Epithelial cell of esophagus (primary cell): ENCODE measurements at places on chromosomes 12 and 14.

- DNase-seq = no peak
Measured at GRCh38 chr12:131507881-131508280, 203.0 kb upstream of the SFSWAP start.

DNA sequence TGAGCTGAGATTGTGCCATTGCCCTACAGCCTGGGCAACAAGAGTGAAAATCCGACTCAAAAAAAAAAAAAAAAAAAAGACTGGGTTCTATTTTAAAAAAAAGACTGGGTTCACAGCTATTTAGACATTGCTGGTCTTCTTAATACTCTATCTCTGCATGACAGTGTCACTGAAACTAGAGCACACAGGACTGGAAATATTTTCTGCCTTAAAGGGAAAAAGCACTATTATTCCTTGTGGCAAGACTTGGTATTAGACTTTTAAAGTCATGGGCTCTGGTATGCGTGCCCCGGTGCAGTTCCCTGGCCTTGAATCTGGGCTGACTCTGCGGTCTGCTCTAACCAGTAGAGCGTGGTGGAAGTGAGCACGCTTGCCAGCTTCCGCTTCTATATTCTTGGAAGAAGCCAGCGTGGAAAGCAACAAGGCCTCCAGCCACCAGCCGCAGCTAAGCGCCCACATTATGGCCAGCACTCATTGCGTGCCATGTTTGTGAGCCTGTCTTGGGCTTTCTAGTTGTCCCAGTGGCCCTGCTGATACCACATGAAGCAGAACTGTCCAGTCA lies 31.3 kb downstream of the PRKAB1 start:
- DNase-seq = no peak

DNA sequence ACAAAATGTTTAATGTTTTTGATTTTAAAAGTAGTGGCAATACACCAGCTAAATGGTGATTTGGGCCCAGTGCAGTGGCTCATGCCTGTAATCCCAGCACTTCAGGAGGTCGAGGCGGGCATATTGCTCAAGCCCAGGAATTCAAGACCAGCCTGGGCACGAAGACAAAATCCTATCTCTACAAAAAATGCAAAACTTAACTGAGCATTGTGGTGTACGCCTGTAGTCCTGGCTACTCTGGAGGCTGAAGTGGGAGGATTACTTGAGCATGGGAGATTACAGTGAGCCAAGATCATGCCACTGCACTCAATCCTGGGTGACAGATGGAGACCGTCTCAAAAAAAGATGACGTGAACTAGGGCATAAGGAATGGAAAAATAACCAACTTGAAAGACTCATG lies 4.7 kb downstream of the RPL36AL start:
- peak; percentile 73 for DNase-seq

- DNase-seq = no peak
Measured at GRCh38 chr12:132481771-132482745, 7.9 kb upstream of the FBRSL1 start.

DNA sequence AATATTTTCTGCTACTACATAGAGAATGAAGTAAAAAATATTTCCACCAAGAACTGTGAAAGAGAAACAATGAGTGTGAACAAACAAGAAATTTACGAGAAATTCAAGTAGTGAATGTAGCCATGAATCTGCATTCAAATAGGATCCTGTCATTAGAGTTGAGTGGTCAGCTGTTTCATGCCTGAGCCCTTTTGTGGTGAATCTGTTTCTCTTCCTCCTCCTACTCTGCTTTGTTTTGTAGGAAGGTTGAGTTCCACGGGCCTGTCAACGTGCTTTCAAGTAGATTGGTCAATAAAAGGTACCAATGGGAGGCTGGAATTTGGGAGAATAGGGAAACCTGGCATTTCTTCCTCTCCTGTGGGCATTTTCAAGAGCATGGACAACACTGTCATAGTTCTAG lies 1749.6 kb upstream of the FLRT2 start:
- DNase-seq = no peak

DNA sequence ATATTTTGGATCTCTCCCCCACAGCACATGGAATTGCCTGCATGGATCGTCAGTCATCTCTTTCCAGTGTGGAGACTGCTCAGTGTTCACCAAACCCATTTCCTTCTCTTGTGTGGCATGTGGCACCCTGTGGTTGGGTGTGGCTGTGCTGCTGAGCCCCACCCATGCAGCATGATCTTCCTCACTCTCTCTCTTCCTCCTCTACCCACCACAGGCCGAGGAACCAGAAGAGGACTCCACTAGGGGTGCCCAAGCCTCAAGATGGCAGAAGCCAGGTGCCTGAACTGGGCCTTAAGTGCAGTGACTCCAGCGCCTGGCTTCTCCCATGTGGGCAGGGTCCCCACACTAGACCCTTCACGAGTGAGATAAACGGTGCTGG lies 66.8 kb upstream of the GPR68 start:
- DNase-seq = no peak

GRCh38 chr14:20327005-20327869 lies 5.8 kb downstream of the CCNB1IP1 start:
- peak; percentile 71 for DNase-seq

- no peak for DNase-seq
Measured at GRCh38 chr14:35231207-35231760, 60.9 kb upstream of the PSMA6 start.

GRCh38 chr12:57722716-57723629 lies 15.6 kb downstream of the AGAP2 start:
- DNase-seq = no peak

DNA sequence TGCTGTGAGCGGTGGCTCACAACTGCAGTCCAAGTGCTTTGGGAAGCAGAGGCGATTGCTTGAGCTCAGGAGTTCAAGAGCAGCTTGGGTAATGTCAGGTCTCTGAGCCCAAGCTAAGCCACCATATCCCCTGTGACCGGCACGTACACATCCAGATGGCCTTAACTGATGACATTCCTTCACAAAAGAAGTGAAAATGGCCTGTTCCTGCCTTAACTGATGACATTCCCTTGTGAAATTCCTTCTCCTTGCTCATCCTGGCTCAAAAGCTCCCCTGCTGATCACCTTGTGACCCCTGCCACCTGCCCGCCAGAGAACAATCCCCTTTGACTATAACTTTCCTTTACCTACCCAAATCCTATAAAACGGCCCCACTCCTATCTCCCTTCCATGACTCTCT lies 48.6 kb downstream of the SLC25A47 start:
- DNase-seq = no peak

DNA sequence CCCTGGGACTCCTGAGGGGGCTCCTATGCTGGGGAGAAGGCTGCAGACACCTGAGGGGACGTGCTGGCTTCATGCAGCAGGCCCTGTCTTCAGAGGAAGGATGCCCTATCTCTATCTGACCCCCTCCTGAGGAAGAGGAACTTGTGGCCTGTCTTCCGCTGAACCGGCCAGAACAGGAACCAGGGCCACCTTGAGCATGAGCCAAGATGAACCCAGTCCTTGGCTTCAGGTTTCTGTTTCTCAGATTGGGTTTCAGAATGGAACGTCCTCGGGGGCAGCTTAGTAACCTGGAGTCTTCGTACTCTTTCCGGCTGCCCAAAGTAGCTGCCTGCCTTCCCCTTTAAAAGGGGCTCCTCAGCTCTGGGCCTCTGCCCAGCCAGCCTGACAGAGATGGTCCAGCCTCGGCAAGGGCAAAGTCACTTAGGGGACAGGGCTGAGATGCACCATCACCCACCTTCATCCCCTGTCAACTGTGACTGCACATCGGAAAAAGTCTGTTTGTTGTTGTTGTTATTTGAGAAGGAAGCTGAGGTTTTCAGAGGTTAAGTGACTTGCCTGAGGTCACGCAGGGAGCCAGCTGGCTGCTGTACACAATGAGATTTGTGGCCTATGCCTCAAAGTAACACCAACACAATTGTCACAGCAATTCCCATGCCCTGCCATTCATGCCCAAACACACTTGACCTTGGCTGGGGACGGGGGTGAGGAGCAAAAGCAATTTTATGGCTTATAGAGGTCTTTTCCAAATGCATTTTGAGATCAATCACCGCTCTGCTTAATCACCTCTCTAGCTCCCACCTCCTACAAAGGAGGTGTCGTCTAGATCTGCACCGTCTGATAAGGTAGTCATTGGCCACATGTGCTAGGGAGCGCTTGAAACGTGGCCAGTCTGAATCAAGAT lies 13.4 kb downstream of the ASB2 start:
- no peak for DNase-seq

GRCh38 chr12:104456950-104457745 lies 400 bp downstream of the CHST11 start:
- peak; percentile 75 for DNase-seq

GRCh38 chr14:22551605-22551997 lies 37.4 kb downstream of the DAD1 start:
- no peak for DNase-seq

DNA sequence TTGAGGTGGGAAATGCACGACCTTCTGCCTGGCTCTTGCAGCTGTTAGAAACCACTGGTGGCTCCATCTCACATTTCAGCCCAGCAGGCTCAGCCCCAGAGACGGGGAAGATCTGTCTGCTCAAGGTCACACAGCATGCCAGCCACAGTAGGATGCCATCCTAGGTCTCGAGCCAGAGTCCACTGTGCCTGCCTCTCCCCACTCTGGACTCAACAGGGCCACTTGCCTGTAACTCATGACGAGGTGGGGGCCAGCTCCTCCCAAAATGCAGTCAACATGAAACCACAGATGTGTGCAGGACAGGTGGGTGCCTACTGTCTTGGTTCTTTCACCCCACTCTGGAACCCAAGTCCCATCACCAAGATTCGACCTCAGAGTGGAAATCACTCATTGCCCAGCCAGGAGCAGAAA lies 23.2 kb downstream of the BCL11B start:
- no peak for DNase-seq

DNA sequence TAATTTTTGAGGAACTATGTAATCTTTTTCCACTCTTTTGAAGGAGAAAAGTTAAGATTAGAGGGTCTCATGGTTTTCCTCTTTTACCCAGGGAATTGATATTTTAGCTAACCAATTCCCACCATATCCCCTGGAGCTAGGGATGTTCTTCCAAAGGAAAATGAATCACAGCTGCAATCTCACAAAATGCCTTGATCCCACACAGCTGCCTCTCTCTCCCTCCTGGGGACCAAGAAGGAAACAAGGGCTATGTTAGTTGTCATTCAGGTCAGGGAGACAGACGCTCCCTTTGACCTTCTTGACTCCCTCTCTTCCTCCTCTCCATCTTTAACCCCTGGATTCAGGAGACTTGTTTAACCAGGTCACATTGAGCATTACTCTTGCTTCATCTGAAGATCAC lies 9.5 kb downstream of the DCN start:
- no peak for DNase-seq

- no peak for DNase-seq
Measured at GRCh38 chr14:101109981-101110728, 206.6 kb upstream of the RTL1 start.

DNA sequence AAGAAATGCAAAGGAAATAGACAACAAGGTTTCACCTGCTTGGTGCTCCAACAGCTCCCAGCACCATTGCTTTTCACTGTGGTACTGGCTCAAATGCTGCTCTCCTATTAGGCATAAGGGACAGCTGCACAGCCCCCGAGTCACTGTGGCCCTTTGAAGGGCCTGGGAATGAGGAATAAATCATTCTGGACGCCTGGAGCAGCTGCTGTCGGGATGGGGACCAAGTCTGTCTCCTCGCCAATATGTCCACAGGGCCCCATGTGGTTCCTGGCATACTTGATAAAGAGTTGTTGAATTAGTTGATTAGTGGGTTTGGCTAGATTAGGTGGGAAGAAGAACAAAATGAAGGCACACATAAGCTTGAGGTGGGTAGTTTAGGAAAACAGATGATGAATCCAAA lies 13.1 kb upstream of the NGB start:
- no peak for DNase-seq

GRCh38 chr14:105153739-105154475 lies 14.7 kb downstream of the JAG2 start:
- no peak for DNase-seq

DNA sequence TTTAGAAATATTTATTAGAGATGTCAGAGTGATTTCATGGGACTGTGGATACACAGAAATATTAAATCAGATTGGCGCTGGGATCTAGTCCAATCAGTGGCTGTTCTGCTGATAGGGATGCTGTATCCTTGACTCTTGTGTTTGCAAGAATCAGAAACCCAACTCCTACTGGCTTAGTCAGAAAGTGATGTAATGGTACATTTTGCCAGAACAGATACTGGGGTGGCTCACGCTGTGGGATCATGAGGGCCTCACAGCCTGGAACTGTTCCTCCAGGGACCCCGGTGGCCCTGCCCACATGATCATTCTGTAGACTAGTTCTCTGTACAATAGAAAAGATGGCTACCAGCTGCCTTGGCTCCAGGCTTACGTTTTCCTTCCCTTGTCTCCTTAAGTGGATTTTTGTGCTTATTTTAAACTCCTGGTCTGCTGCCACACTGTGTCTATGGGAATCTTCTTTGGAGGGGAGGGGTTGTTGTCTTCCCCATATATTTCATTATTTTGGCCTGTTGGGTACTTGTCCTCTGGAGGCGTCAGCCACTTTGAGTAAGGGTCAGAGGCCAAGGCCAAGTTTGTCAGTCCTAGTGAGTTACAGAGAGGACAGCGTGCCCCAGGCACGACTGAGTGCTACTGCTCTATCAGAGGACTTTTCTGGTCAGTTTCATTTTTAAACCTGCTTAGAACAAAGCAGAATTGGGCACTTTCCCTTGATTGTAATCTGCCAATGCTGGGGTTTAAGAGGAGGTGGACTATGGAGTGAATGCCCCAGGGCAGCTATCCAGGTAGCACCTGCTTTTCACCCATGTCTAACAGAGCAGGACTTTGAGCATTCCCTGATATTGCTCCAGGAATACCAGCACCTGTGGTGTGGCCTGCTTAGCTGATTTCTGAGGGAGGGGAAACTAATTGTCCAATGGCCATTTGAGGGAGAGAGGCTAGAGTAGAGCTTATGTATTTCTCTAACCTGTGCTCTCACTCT lies 164.3 kb downstream of the SLC5A8 start:
- DNase-seq = peak; percentile 30

GRCh38 chr14:98606816-98607215 lies 665.2 kb downstream of the BCL11B start:
- no peak for DNase-seq

DNA sequence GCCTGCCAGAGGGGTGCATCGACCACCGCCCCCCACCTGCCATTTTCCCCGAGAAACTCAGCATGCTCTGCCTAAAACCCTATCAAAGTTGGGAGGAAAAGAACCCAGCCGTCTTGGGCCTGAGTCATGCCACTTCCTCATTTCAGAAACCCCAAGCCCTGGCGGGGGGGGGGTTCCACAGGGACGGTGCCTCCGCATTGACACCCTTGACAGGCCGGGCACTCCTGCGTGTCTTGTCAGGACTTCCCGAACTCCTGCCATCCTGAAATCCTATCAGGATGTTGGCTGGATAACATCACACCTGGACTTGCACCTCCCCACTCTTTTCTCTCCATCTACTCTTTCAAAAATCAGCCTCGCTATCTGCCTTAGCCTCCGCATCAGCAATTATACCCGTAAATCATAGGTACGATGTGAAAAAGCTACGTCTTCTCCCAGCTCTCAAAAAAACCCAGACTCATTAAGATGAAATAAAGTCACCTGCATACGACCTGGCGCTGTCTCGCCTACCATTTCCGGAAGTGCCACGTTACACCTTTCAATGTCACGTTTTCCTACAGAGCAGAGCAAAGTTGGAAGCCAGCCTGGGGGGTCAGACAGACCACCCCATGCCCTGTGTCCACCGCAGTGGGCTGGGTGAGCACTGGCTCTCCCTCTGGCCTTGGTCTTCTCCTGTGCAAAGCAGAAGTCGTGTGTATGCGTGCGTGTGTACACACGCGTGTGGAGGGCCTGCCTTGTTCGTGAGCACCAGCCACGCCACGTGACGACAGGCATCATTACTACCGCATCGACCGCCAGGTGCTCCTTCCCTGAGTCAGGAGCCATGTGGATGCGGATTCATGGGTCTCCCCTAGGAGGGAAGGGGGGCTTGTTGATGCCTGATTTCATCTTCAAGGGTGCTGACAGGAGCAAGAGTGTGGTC lies 96.7 kb downstream of the RFLNA start:
- peak; percentile 83 for DNase-seq
